Cardiac septum (tissue), 1 donor: ENCODE measurements at places on chromosomes 11 and 22. TPM values are rescaled to one million over a fixed set of nuclear protein-coding genes. Genes with fewer than 3 reads are reported as not detected.

Gene DDTL
- 3.5 TPM for total RNA-seq

Gene APOBEC3B
- total RNA-seq: 0.54 TPM

Gene PYGM
- total RNA-seq: 42.5 TPM

Gene TMEM45B
- 0.11 TPM for total RNA-seq

Gene CLDN5
- 9.3 TPM for total RNA-seq

Gene CLP1
- total RNA-seq: 5.8 TPM

Gene TMPRSS4
- total RNA-seq: 0.32 TPM

Gene DCDC1
- total RNA-seq: not detected

Gene CASP12
- 0.35 TPM for total RNA-seq

Gene HBG2
- 0.94 TPM for total RNA-seq

Gene C11orf91
- total RNA-seq: 1.4 TPM

Gene GPHA2
- total RNA-seq: not detected

Gene CDK2AP2
- 72.9 TPM for total RNA-seq

Gene NLRP6
- total RNA-seq: 0.19 TPM

Gene VPREB3
- total RNA-seq: 2.1 TPM

Gene OR10D3
- total RNA-seq: not detected

DNA sequence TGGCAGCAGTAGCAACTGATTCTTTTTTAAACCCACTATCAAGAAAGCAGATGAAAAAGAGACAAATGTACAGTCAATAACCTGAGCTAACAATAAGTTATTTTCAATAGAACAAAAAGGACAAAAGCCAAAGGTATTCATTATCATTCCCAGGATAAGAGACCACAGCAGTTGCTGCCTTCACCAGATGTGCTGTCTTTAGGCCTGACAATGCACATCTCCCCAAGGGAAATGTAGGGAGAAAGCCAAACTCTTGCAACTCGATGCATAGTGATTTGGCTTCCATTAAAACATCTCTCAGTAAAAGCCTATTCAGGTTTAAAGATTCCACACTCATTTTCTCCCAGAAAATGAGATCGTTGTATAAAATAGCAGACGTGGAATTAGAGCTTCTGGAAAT, 210.7 kb downstream of the METTL15 start:
- no peak for DNase-seq

GRCh38 chr11:76131671-76132631, 74.4 kb downstream of the WNT11 start:
- DNase-seq: no peak

- DNase-seq: no peak
These were observed 2.0 kb downstream of the PDGFB start for GRCh38 chr22:39242595-39243438.

GRCh38 chr11:128859563-128860441, 7.3 kb downstream of the KCNJ1 start:
- peak; percentile 87 for DNase-seq

- no peak for DNase-seq
These were observed 5.8 kb downstream of the POLR2F start for GRCh38 chr22:37959231-37959825.

DNA sequence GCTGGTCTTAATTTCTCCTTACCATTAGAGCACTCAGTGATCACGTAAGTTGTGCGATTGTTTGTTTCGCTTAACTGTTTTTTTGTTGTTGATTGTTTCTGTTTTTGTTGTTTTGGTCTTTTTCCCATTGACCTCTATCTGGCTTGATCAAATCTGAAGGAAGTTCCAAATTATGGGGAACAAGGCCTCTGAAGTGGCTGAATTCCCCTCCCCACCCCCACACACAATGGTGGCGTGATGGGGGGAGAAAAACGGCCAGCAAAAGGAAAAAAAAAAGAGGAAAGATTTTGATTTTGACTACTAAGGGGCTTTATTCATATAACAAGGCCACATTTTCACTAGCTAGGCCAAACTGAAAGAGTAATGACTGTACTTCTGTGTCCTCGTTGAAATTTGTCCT, 53.6 kb downstream of the OSBPL5 start:
- no peak for DNase-seq

GRCh38 chr11:1370186-1371025, 19.3 kb upstream of the BRSK2 start:
- DNase-seq: no peak

DNA sequence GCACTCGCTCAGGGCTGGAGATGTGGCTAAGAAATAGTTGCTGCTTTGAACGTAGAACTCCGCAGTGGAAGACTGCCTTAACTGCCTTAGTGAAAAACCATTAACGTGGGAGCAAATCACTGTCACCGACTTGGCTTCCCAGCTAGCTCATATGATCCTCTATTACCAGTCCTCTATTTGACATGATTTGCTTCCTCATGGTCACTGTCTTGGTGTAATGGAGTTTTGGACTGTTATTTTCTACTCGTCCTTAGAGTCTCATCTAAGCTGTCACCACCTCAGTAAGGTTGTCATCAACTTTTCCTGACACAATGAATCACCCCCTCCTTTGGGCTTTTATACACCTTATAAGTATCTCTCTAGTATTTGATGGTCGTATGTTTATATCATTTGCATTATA, 167.1 kb upstream of the NARS2 start:
- DNase-seq: no peak

- DNase-seq: no peak
These were observed 101.2 kb downstream of the CEP164 start for GRCh38 chr11:117428856-117429229.

DNA sequence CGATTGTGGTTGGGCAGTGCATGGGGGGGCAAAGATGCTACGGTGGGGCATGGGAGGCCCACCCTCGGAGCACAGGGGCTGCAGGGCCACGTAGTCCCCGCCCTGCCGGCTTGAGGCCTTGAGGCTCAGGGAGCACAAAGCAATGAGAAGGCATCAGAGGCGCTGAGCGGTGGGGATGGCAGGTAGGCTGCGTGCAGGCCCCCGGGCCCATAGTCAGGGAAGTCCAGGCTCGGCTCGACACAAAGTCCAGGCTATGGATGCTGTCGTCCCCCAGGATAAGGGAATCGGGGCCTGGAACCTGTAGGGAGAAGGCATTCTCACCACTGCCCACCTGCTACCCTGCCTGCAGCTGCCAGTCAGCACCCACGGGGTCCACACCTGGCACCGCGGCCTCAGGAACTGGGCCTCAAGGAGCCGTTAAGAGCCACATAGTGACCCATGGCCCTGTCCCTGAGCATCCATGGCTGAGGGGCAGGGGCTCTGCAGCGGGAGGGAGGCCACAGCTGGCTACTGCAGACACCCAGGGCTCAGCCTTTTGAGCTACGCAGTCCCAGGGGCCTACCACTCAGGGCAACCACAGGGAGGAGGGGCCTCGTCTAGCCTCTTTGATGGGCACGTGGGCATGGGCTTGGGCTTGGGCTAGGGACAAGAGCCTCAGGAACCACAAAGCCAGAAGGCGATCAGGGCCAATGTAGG, 179.7 kb downstream of the IGLL1 start:
- no peak for DNase-seq

DNA sequence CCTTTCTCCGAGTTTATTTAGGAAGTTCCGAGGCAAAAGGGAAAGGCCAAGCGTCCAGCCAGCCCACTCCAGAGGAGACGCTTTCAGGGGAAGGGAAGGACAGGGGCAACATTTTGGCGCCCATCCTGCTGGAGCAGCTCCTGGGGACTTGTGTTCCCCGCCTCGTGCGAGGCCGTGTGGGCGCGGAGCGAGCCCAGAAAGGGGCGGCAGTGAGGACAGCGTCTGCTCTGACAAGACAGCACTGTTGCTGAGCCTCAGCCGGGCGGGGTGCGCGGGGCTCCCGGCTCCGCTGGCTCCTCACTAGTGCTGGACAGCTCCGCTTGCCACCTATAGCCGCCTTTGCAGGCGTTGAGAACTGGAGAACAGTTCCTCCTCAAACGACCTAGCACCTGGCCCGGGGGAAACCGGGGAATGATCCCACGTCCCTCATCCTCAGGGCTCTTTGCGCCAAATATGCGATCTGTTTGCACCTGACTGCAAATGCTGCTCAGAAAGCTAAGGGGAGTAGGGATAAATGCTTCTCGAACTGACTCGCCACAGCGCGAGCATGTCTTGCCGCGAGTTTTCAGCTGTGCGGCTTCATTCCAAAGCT, 722 bp upstream of the GUCY1A2 start:
- peak; percentile 75 for DNase-seq

- no peak for DNase-seq
These were observed 58.3 kb upstream of the FAT3 start for GRCh38 chr11:92166335-92166734.

- no peak for DNase-seq
These were observed 1.2 kb upstream of the MICALL1 start for GRCh38 chr22:37904572-37905533.

GRCh38 chr22:49847751-49848689, 5.6 kb upstream of the ZBED4 start:
- DNase-seq: no peak

- DNase-seq: no peak
These were observed 56.7 kb downstream of the EFCAB6 start for GRCh38 chr22:43755452-43755851.

GRCh38 chr11:33160136-33160535, 1.1 kb downstream of the CSTF3 start:
- no peak for DNase-seq

- DNase-seq: no peak
These were observed 842 bp downstream of the HEPACAM start for GRCh38 chr11:124934862-124935547.

- no peak for DNase-seq
These were observed 34.9 kb upstream of the TRPC6 start for GRCh38 chr11:101618709-101619108.

DNA sequence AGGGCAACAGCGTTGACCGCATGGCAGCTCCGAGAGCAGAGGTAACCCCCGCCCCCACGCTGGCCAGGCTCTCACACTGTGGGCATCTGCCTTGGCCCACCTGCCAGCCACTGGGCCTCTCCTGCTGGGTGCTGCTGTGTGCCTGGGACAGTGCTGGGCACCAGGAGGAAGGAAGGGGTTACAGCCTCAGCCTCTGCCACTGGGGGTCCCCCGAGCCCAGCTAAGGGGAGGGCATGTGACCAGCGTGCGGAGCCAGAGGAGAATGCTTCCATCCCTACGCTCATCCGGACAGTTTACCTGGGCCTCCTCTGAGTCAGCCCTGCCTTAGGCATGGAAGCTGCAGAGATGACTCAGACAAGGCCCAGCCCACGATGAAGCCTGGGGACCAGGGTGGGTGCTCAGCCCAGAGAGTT, 10.9 kb downstream of the NCF4 start:
- no peak for DNase-seq

DNA sequence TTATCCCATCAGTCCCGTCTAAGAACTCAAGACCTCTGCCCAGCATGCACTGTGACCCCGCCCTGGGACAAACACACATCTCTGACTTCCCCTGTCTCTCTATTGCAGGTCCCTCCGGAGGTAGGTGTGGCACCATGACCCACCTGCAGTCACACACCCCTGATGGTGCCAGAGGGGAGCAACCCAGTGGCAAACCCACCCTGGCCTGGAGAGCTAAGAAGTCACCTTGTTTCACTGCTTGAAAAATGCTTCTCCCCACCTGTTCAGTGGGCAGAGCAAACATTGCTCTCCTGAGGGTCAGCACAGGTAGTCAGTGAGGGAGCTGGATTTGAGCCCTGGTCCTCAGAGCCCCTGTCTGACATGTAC, 23.9 kb downstream of the CAPN1 start:
- no peak for DNase-seq

DNA sequence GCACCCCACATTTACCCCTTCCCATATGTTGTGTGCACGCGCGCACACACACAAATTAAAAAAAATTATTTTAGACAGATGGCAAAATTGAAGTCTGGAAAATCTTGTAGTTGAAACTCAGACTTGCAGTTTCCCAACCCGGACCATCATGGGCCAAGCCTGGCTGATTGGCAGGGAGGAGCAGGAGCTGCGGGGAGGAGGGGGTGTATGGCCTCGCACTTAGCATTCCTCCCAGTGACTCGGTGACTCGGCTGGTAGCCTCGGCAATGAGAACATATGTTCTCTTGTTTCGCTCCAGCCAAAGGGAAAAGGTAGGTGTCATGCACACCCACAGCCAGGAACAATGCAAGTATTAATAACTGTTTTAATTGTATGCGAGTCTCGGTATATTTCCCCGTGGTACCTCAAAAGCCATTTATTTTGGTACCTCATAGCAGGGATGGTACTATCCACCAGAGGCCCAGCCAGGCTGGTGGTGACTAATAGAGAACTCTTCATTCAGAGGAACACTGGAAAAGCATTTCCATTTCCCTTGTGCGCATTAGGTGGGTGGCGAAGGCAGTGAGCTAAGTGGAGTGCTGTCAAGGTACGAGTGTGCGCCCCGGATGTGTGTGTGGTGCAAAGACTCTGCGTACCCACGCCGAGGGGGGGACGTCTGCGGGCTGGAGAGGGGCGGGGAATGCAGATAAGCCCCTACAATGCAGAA, 92.5 kb downstream of the DSCAML1 start:
- DNase-seq: no peak

GRCh38 chr11:9823439-9823838, 159.6 kb downstream of the SWAP70 start:
- no peak for DNase-seq

DNA sequence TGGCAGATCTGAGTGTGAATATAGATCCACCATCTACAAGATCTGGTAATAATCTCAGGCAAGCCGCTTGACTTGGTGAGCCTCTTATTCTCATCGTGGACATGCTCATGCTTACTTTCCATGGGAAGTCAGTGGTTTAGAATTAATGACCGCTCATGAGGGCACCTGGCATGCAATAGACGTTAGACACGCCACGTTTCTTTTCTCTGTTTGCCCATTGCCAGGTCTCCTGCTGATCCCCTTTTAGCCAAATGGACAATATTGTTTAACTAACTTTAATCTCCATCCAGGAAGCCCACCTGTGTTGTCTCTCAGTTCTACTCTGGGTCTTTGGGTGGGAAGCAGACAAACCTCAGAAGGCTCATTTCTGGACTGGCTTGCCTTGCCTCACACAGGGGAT, 439.1 kb downstream of the ETS1 start:
- no peak for DNase-seq

DNA sequence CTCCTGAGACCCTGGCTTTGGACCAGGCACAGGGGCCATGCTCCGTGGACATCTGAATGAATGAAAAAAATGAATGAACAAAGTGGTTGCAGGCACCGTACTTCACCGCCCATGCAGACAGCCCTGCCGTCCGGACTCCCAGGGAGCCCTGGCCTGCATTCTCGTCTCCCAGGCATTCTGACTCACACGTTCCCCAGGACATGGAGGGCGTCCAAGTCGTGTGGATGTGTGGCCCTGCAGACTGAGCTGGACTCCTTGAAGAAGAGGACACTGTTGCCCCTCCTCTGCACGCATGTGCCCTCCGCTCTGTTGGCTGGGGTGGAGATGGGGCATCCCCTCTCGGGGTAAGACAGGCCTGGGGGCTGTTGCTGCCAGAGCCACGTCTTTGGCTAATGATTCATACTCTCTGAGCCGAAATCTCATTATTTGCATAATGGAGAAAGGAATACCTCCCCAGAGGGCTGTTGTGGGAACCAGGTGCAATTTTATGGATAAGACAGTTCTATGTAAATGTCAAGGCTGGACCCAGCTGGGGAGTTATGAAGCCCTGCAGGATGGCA, 49.7 kb downstream of the RTL6 start:
- DNase-seq: peak; percentile 82

GRCh38 chr11:14414470-14415461, 55.8 kb upstream of the RRAS2 start:
- no peak for DNase-seq
